Stimulated activated CD8-positive, alpha-beta memory T cell treated with anti-CD3 and anti-CD28 coated beads, Interleukin-7, amount 100 ng/mL, for 48 hours (primary cell): ENCODE measurements at places on chromosomes 5 and 9.

DNA sequence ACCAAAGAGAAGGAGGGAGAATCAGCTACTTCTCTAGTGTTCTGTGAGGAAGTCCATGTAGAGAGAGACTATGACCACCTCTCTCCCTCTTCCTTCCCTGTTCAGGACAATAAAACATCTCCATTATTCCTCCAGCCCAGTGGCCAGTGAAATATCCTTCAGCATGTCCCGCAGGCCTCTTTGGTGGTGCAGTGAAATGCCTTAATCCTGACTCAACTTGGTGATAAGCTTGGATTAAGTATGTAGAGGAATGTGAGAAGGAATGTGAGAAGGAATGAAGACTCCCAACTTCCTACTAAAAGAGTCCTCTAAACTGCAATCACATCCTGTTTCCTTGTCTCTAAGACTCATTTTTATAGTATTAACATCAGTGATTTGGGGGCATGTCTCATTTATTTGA, 167.3 kb downstream of the TRPM3 start:
- DNase-seq: no peak

GRCh38 chr9:102461156-102461819, 533.8 kb upstream of the CYLC2 start:
- DNase-seq: no peak

GRCh38 chr9:121354762-121355161, 15.3 kb downstream of the STOM start:
- DNase-seq: no peak

- no peak for DNase-seq
These were observed 288.9 kb upstream of the VLDLR start for GRCh38 chr9:2332663-2333062.

DNA sequence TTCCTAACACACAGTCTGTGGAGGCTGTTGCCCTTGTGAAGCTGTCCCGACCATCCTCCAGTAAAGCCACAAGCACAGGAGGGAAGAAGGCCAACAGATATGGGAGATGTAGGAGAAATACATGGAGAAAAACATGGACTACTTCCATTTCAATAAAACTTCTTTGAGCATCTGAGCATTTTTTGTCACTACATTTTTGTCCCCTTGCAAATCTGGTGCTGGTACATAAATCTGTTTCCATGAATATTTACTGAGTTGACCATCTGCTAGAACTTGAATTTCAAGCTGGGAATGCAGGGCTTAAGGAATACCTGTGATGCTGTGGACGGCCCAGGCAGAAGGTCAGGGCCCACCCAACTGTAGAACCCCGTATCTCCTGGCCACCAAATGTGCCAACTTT, 43.9 kb upstream of the ICE1 start:
- DNase-seq: no peak

DNA sequence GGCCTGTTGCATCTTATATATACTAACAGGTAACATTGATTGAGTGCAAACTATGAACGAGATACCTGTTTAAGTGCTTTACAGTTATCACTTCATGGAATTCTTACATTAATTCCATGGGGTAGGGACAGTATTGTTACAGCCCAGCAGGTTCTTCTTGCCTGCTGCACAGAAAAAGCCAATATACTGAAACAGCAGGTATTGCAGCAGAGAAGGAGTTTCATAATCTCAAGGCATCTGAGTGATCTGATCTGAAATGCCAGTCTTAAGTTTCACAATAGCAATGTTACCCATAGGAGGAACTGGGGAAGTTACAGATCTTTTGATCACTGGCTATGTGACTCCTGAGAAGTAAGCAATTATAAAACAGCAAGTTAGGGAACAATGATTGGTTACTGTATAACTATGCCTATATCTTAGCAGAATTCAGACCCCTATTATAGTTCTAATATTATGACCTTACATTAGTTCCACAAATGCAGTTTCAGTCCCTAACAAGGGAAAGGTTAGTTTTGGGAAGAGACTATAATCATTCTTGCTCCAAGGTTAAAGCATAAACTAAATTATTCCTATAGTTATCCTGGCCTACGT, 126.5 kb upstream of the BNC2 start:
- no peak for DNase-seq

DNA sequence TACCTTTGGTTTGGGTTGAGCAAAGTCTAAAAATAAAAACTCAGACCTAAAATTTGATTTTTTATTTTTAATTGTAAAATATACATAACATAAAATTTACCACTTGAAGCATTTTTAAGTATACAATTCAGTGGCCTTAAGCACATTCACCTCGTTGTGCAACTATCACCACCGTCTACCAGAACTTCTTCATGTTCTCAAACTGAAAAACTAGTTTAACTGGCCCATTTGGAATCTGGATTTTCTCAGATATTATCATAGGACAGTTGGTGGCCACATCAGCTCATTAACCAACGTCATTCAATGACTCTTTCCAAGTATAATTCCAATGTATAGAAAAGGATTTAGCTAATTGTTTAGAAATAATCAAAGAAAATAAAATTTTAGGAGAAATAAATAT, 319.3 kb downstream of the TLE1 start:
- no peak for DNase-seq

GRCh38 chr9:2153630-2154217, 138.6 kb downstream of the SMARCA2 start:
- DNase-seq: no peak

GRCh38 chr9:73143711-73144328, 7.8 kb upstream of the ANXA1 start:
- no peak for DNase-seq

- DNase-seq: no peak
These were observed 419.9 kb downstream of the NTRK2 start for GRCh38 chr9:85089188-85089969.

GRCh38 chr9:94996641-94997040, 270.1 kb downstream of the AOPEP start:
- DNase-seq: no peak

DNA sequence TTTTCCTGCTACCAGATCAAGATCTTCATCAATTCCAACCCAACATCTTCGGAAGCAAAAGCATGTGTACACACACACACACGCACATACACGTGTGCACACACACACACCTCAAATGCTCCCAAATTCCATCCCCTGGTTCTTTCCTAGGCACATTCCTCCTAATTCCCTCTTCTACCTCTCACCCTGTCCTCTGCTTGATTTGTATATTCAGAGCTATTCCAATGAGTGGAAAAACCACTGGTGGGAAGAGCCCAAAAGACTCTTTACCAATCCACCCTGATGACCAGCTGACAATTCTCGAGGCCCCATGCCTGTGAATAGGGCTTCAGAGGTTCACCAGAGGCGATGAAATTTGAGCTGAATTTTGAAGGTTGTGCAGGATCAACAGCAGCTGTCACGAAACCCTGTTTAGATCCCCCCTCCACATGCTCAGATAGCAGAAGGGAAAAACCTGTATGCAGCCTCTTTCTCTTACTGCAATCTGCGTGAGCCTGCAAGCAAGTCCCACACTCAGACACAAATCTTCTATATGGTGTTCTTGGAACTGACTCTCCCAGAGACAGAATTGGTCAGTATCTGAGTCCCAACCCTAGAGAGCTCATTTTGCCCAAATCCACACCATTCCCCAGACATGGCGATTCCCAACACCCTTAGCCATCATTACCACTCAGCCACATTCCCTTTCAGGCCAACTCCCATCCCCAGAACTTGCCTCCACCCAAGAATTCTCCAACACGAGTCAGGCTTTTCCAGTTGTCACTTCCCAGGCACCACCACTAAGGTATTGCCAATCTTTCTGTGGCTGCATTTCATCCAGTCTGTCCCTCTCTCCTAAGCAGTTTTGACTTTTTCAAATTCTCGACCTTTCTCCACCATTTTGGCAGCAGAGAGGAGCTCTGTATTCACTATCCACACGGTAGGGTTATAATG, 4.3 kb upstream of the TRIO start:
- no peak for DNase-seq

GRCh38 chr5:17184588-17184987, 32.8 kb upstream of the BASP1 start:
- no peak for DNase-seq

GRCh38 chr5:1304033-1304432, 9.2 kb upstream of the TERT start:
- DNase-seq: no peak

- no peak for DNase-seq
These were observed 28.2 kb upstream of the CATSPER3 start for GRCh38 chr5:134939500-134939899.

DNA sequence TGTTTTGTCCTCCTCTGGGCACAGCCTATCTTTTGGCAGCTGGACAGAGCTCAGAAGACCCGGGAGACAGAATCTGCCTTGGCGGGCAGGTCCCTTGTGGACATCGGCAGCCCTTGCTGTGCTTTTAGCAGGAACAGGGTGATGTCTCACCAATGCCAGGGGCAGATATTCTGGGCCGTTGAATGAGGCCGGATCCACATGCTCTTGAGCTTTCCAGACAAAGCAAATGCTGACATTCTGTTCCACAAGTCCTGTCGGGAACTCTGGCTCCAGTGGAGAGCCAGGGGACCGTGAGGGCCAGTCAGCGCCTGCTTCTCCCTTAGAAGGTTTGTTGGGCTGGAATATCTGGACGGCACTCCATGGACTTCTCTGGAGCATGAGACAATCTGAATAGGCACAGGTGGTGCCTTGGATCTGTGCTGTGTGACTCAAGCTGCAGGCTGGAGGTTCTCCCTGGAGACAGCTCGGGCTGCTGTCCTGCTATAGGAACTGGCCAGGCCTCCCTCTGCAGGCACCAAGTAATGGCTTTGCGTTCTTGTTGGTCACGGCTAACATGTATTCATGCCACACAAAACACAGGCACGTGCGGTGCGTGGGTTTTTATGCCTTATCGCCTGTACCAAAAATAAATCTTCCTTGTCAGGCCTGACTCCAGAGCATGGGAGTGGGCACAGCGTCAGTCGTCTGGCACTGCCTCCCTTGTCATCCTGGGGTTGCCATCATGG, 80.3 kb downstream of the GADD45G start:
- DNase-seq: no peak

GRCh38 chr9:105232207-105232606, 12.2 kb upstream of the SLC44A1 start:
- DNase-seq: no peak

- DNase-seq: no peak
These were observed 110.5 kb upstream of the CDKN2B start for GRCh38 chr9:22119522-22120158.

DNA sequence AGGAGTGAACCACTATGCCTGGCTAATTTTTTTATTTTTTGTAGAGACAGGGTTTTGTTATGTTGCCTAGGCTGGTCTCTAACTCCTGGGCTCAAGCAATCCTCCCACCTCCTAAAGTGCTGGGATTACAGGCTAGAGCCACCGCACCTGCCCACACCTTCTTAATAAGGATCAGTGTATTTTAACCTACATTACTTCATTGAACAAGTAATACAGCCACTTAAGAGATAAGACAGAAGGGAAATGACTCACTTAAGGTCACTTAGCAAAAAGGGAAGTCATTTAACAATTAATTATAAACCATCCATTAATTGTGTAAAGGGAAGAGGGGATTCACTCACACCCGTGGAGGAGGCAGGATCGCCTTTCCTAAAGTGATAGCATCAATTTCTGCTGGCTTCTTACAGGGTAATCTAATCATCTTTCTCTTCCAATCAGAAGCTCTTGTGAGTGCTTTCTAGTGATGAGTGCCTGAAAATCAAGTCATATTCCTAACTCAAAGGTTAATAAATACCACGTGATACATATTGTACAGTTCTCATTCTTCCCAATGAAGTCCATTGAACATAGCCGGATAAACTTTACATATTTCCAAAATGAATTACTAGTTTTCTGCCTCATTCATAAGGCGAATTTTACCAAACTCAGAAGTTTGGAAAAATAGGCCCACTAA, 3.5 kb downstream of the FBXW11 start:
- no peak for DNase-seq

DNA sequence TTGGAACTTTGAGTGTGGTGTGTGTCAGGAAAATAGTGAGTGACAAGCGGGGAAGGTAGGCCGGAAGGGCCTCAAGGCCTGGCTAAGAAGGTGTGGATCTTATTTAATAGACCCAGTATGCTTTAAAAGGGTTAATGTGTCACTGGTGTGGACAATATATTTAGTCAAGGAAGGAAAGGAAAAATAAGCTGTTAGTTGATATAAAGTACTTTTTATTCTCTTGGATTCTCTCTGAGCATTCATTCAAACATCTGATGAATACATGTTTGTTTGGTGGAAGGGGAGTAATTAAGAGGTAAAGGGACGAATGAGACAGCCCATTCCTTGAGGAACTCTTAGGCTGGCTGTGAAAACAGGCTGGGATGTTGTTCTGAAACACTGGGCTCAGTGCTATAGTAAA, 98.9 kb downstream of the MELK start:
- DNase-seq: no peak

DNA sequence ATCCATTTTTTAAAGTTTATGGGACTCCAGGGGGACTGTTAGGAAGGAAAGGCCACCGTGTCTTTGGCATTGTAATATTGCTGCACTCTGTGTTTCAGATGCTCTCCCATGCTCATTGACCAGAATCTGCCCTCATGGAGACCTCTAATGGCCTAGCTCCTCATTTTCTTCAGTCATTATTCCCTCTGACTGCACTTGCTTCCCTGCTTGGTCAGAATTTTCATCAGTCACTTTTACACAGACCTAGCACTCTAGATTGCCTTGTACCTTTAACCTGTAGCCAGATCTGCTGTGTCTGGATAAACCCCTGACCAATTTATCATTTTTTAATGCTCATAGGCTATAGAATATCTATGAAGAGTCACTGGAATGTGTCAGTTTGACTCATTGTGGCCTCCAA, 155.5 kb upstream of the NUDT12 start:
- DNase-seq: no peak

GRCh38 chr9:114823441-114823840, 17.6 kb upstream of the TNFSF15 start:
- DNase-seq: no peak

GRCh38 chr5:179118338-179118737, 58.2 kb downstream of the ZNF354C start:
- no peak for DNase-seq

DNA sequence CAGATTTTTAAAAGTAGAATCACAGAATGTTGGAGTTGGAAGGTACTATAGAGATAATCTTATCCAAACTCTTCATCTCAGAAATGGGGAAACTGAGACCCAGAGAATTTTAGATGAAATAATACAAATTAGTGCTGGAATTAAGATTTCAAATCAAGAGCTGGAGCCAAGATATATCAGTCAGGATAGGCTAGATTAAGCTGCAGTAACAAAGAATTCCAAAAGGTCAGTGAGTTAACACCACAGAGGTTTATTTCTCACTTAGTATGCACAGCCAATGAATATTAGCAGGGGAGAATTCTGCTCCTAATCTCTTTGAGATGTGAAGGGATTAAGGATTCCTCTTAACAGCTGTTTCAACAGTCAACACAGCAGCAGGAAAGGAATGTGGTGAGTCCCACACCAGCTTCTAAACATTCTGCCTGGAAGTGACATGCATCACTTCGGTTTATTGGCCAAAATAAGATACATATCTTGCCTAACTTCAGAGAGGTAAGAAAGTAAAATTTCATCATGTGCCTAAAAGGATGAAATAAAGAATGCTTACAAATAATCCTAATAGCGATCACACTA, 136.8 kb downstream of the FRMD3 start:
- DNase-seq: no peak

DNA sequence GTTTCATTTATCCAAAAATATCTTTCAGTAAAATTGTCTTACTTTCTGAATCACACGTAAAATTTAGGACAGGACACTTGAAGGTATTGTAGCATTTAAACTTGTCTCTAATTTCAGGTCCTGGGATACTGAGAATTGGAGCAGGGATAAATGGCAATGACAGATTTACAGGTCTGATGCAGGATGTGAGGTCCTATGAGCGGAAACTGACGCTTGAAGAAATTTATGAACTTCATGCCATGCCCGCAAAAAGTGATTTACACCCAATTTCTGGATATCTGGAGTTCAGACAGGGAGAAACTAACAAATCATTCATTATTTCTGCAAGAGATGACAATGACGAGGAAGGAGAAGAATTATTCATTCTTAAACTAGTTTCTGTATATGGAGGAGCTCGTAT, 99.2 kb downstream of the ADGRV1 start:
- no peak for DNase-seq
